ENCODE measurements at places on chromosomes 2 and 18.

- DNase-seq: no peak
Observed at GRCh38 chr2:240445961-240446663, 10.6 kb downstream of the GPC1 start.

DNA sequence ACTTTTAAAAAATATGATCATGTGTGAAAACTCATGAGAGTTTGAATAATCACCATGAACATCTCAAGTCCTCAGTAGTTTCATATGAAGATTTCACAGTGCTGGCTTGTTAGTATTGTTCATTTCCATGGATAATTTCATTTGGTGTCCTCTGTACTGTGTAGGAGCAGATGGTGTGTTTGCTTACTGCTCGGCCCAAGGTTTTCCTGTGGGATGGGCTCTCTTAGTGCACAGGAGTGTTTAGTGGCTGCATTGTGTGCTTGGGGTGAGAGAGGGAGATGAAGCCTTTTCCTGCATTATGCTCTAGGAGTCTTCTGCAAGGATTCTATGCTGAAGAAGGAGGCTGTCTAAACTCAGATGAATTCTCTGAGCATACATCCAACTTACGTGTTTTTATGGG lies 270.6 kb downstream of the SOCS6 start:
- no peak for DNase-seq

DNA sequence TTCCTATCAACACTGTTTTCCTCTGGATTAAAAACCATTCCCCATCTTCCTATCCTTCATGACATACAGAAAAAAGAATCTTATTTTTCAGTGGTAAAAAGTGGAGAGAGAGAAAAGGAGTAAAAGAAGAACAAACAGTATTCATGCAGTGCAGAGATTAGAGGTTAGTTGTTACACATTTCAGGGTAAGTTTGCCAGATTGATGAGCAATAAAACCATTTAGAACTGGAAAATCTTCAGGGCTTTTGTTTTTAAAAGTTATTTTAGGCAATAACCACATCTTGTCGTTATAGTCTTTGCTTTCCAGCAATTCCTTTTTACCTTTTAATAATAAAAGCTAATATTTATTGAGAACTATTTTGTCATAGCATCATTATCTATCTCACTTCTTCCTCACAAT lies 104.5 kb downstream of the GPD2 start:
- no peak for DNase-seq

- DNase-seq: peak; percentile 58
Observed at GRCh38 chr2:101883860-101884259, 107.9 kb upstream of the IL1R2 start.

DNA sequence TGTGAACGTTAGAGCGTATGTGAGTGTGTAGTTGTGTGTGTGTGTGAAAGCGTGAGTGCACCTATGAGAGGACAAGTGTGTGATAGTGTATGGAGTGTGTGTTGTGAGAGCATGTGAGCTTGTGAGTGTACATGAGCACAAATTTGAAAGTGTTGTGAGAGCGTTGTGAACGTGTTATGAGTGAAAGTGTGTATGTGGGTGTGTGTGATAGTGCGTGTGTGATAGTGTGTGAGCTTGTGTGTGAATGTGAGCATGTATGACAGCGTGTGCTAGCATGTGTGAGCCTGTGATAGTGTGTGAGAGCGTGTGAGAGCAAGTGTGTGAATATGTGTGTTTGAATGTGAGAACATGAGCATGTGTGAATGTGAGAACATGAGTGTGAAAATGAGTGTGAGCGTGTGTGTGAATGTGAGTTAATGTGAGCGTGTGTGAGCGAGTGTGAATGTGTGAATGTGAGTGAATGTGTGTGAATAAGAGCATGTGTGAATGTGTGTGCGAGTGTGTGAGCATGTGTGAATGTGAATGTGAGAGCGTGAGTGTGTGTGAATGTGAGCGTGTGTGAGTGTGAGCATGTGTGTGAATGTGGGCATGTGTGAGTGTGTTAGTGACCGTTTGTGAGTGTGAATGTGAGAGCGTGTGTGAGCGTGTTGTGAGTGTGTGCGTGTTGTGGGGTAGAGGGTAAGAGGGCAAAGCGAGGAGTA lies 25.0 kb downstream of the RALB start:
- no peak for DNase-seq

DNA sequence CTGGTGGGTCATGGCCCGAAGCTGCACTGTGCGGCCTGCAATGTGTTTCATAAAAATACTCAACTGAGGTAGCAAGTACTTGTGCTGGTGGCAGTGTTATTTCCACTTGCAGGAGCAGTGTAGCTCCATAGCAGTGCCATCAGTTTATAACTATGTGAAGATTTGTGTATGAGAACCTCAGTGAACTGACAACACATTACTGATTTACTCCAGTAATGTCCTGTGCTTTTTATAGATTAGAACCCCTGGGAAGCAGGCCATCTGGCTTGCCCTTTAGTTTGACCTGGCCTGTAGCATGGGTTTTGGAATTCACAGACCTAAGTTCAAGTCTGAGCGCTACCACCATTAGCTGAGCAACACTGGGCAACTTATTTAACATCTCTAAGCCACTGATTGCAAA lies 99.7 kb upstream of the AQP4 start:
- no peak for DNase-seq

DNA sequence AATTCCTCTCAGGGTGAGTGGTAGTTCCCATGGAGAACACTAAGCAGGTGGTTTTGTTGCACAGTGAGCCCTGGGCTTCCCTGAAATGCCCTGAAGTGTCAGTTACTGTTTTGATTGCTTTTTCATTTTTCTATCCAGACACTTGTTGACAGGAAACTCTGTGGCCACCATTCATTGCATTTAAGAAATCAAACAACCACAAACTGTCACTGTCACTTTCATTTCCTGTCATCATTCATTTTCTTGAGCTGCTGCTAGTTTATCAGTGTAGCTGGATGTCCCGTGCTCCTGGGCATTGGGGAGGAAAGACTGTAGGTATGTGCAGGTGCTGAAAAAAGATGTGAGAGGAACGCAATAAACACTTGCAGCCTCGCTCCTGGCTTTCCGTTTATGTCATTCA lies 891.6 kb upstream of the ZEB2 start:
- DNase-seq: no peak

GRCh38 chr2:72142570-72143440 lies 4.9 kb downstream of the CYP26B1 start:
- no peak for DNase-seq

DNA sequence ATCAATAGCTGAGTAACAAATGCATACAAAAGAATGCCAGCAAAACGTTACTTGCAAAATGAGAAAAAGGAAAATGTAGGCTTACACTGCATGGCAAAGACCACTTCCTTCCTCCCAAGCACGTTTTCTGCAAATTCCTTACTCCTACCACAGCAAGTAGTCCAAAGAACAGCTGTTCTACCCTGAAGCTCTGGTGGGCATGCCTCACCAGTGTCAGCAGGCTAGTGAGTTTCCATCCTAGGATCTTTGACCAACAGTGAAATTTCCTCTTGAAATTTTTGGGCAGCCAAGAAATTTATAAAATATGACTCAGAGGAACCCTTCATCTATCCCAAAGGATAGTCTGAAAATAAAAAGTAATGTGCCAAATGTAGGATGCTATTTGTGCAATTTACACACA lies 123.9 kb downstream of the ZNF532 start:
- no peak for DNase-seq

- DNase-seq: no peak
Observed at GRCh38 chr2:240987588-240987987, 10.8 kb upstream of the SNED1 start.

- DNase-seq: no peak
Observed at GRCh38 chr18:44156126-44156525, 524.6 kb upstream of the SETBP1 start.

All from urothelium cell line (cell line).